ENCODE measurements at places on chromosomes 5 and 9.

DNA sequence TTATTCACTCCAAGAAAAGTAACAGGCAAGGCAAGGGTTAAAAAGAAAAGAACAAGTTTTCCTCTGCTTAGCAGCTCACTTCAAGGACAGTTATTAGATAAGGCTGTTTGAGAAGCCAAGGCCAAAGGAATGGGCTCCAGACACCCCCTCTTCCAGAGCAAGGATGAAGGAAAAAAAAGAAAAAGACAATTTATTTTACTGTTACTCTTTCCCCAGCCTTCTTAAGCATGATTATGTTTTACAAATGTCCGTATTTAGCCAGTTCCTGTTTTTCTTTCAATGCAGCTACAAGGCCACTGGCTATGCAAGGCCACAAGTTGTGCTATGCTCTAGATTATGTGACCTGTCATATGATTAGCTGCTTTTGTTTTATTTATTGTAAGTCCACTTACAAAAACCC, 106.5 kb upstream of the SIMC1 start:
- no peak for DNase-seq

DNA sequence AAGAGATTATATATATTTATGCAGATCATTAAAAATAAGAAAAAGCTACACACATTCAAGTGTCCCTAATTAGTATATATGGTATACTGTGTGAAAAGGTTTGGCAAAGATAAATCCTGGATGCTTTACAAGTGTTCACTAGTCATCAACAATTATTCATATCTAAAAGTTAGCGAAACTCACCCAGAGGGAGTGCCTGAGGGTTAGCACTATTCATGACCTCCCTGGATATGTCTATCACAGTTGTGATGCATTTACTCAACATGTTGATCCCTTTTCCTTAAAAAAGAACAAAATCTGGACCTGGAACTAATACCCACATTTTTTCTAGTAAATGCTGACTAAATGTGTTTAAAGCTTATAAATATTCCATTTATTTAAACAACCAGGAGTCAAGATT, 273.0 kb upstream of the SMC2 start:
- DNase-seq = no peak

GRCh38 chr5:143010351-143010750, 240.2 kb downstream of the ARHGAP26 start:
- peak; percentile 89 for DNase-seq

GRCh38 chr5:96565582-96566265, 96.5 kb upstream of the CAST start:
- peak; percentile 64 for DNase-seq

- no peak for DNase-seq
These were observed 325.3 kb downstream of the TLE1 start for GRCh38 chr9:81363916-81364480.

GRCh38 chr9:34252016-34252415, 73.2 kb downstream of the UBAP1 start:
- no peak for DNase-seq

GRCh38 chr5:179797741-179798140, 4.0 kb downstream of the LTC4S start:
- no peak for DNase-seq

DNA sequence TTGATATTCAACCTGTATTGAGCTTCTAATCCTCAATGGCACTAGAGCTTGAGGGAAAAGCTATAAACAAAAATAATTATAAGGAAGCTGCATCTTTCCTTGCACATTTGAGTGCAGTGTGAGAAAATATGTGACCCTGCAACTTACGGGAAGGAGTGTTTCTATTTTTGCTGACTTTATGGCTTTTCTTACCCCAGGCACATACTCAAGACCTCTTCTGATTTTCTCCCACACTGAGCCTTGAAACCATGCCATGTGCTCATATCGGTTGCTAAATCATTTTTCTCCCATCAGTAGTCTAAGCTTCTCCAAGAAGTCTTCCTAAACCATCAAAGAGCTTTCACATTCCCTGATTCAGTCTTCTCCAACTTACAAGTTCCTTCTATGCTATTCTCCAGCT, 91.5 kb downstream of the CDH6 start:
- no peak for DNase-seq

DNA sequence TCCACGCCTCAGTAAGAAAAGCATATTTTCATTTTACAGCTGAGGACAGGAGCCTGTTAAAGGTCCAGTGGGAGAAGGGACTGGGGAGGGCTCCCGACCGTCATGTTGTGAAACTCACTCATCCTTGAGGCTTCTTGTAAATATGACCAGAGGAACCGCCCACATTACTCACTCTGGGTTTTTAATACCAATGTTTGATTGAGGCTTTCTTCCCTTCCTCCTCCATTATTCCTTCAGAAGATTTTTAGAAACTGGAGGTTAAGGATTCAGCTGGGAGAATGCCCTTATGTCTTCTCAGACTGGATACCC, 61.4 kb upstream of the GLRX start:
- DNase-seq = peak; percentile 75

DNA sequence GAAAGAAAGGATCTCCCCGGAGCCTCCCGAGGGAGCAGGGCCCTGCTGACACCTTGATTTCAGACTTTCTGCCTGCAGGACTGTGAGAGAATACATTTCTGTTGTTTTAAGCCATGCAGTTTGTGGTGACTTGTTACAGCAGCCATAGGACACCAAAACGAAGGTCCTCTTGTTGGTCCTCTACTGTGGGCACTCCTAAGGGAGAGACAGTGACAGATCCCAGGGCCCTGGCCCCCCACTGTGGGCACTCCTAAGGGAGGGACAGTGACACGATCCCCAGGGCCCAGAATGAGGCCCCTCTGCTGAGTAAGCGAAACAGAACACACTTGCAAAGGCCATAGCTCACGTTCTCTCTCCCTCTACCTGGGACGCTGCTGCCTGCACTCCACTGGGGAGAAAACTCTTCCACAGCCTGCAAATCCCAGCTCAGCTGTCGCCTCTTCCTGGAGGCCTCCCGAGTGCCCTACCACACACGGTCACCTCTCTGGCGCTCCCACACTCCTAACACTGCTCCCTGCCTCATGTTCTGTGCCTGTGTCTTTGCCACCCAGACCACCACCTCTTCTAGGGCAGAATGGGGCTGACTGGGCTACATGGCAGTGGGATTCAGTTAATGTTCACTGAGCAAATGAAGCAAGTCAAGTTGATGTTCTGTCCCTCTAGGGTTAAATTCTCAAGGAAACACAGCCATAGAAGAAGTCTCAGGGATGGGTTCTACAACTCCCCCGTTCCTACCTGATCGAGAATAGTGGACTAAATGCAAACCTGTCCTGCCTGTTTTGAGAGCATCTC, 23.8 kb downstream of the ANKS6 start:
- no peak for DNase-seq
